ENCODE measurements at places on chromosomes 12 and 14.

DNA sequence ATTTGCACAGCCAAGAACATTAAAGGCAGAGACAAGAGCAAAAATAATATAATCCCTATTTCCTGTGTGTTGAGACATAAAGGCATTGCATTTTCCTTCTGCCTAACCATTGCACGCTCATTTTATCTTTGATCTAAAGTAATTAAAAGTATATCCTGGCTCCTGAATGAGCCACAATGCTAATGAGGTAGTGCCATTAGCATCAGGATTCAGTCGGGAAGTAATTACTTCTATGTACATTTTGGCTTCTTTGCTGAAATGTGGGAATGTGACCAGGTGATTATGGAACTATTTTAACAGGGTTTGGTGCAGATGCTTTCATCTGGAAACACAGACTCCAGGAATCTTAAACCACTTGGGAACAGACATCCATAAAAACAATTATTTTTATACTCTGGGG, 77.4 kb downstream of the TMTC1 start:
- DNase-seq = no peak

DNA sequence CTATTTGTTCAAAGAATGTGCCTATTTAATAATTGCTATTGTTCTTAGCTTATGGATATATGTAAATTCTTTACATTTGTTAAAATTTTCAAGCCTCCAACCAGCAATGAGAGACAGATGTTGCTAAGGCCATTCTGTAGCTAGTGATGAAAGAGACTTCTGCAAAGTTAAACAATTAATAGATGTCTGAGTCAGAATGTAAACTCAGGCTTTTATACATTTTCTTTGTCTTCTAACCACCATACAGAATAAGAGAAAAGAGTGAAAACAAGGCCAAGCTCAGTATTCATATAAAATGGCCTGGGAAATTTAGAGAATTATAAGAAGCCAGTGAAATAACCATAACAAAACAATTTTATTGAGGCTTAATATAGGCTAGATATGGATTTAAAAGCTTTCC, 1102.3 kb upstream of the SEL1L start:
- no peak for DNase-seq

GRCh38 chr14:104537613-104537988, 42.0 kb upstream of the C14orf180 start:
- no peak for DNase-seq

DNA sequence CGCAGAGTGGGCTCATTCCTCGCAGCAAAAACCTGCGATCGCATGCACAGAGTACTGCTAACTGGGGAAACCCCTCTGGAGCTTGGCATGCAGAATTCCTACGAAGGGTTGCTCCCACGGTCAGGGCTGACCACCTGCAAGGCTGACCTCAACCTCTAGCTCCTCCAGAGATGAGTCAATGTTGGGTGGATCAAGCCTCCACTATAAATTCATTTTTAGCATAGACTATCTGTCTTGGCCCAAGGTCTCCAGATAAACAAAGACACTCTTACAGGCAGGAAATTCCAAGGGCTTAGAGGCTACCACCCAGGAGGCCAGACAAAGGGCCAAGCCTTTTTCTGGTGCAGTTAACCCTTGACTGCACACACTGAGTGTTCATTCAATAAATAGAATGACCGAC, 296.5 kb downstream of the TMEM132D start:
- no peak for DNase-seq

DNA sequence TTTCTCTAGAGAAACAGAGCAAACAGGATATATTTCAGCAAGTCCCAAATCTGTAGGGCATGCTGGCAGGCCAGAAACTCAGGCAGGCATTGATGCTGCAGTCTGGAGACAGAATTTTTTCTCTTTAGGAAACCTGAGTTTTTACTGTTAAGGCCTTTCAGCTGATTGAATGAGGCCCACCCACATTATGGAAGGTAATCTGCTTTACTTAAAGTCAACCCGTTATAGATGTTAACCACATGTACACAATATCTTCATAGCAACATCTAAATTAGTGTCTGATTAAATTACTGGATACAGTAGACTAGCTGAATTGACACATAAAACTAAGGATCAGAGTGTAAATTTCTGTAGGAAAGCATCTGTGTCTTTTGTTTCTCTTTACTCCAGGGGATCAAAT, 65.2 kb downstream of the SRGAP1 start:
- no peak for DNase-seq
